ENCODE measurements at places on chromosomes 4 and X. TPM values are rescaled to one million over a fixed set of nuclear protein-coding genes. Genes with fewer than 3 reads are reported as not detected.

DNA sequence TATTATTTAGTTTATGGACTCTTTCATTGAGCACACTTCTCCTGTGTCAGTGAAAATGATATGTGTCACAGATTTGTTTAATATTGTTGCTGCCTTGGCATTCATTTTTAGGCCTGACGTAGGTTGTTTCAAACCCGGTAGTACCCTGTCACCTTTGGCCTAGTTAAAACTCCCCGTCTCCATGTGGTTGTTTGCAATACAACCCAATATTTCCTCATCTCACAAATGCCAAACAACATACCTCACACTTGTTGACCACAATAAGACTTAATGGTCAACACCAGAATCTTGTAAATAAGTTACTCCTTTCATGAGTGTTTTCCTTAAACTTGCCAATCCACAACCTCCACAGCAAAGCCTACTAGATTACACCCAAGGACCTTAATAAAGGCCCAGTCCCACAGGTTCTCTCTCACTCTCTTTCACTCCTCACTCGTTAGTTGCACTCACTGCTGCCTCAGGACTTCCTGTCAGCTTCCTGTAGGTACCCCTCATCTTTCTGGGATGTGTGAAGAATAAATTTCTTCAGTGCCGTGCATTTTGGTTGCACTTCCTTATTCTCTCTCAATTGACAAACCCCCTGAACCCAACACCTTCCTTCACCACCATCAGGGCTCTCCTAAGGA is 31.3 kb downstream of the IL13RA2 start:
- peaks cover 19% of the 10 kb centered on the region for H3K27me3 ChIP-seq
- no peak overlapping the region for H3K27ac ChIP-seq
- DNase-seq, result no peak
- H3K4me3 ChIP-seq, result no peak overlapping the region
- H3K36me3 ChIP-seq, result no peaks in the 10 kb centered on the region
- H3K4me1 ChIP-seq, result no peaks in the 10 kb centered on the region

DNA sequence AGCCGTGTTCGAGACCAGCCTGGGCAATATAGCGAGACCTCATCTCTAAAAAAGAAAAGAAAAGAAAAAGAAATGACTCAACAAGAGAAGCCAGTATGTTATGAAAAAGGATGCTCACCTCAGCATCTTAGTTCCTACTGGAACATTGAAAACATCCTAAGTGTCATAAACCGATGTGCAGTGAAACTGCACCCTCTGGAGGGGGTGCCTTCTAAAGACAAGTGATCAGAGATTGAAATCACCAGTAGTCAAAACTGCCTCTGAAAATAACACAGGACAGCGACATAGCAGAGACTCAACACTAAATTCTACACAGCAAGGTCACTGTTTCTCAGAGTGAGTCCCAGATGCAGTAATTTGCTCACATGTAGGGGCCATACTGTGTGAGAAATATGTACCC is 28.0 kb upstream of the ATP6AP2 start:
- no peaks in the 10 kb centered on the region for H3K27me3 ChIP-seq
- H3K36me3 ChIP-seq, result no peaks in the 10 kb centered on the region
- H3K4me3 ChIP-seq, result no peak overlapping the region

- peaks cover 13% of the 10 kb centered on the region for H3K4me1 ChIP-seq
- no peaks in the 10 kb centered on the region for H3K27me3 ChIP-seq
- no peak overlapping the region for H3K4me3 ChIP-seq
- no peak for DNase-seq
- H3K27ac ChIP-seq, result no peak overlapping the region
Measured at GRCh38 chrX:72021975-72022374, 109.7 kb downstream of the RTL5 start.

The PRAF2 gene
- 58.3 TPM for total RNA-seq

GRCh38 chr4:142104041-142104440 is 467.7 kb downstream of the IL15 start:
- H3K4me1 ChIP-seq, result peaks cover 3% of the 10 kb centered on the region
- H3K4me3 ChIP-seq, result no peak overlapping the region

The IL2 gene
- total RNA-seq, result not detected

The FGFBP1 gene
- total RNA-seq, result not detected

The MGAT4D gene
- total RNA-seq, result not detected

DNA sequence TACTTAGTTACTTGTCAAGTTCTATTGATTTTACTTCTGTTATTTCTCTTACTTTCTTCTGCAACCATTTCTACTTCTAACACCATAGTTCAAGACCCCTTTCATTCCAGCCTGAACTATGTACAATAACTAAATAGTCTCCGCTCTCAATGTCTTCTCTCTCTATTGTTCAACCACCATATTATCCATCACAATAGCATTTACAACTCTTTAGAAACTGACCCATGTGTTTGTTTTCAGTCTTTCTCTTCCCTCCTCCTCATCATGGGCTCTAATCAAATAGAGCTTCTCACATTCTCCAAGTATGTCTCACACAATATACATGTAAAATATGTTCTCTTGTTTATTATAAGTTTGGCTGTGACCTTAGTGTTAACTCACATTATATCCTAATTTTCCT is 143.6 kb downstream of the ZAR1 start:
- H3K4me3 ChIP-seq, result no peak overlapping the region
- H3K4me1 ChIP-seq, result no peaks in the 10 kb centered on the region
- H3K27ac ChIP-seq, result no peak overlapping the region
- H3K27me3 ChIP-seq, result no peaks in the 10 kb centered on the region
- no peaks in the 10 kb centered on the region for H3K36me3 ChIP-seq

Measured in chondrocyte (in vitro differentiated cells).